HCEC 1CT (cell line): ENCODE measurements at places on chromosomes 3 and 15.
A peak's percentile ranks its signal among the peaks of the same experiment; 100 is the strongest.

DNA sequence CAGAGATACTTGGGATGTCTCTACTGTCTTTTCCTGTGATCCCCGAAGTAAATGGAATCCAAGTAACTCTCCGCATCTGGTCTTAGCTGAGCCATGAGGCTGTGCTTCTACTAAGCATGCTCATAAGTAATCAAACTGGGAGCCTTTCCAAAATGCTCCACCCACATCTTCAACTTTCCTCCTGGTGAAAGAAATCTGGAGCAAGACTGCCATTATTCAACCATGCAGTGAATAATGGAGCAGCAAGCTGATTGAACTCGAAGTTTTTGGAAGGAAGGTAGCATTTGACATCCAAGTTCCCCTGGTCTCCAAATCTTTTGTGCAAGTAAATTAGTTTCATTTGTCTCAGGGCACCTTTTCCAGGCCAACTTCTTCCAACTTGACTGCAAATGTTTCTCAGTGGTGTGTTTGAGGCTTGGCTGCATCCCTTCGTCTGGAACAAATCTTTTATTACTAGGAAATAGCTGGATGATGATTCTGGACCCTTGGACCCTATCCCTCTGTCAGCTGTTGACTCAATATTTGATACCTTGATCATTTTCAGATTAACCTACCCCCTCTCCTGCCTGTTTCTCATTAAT, 19.4 kb downstream of the GXYLT2 start:
- DNase-seq, result peak; percentile 9

DNA sequence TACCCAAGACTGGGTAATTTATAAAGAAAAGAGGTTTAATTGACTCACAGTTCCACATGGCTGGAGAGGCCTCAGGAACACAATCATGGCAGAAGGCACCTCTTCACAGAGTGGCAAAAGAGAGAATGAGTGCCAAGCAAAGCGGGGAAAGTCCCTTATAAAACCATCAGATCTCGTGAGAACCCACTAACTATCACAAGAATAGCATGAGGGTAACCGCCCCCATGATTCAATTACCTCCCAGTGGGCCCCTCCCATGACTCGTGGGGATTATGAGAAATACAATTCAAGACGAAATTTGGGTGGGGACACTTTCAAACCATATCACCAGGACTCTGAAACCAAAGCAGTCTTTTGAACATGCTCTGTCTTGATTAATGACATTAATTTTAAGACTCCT, 7.0 kb downstream of the RTP3 start:
- DNase-seq, result no peak

GRCh38 chr3:105118905-105119304, 247.8 kb upstream of the ALCAM start:
- DNase-seq, result peak; percentile 73

DNA sequence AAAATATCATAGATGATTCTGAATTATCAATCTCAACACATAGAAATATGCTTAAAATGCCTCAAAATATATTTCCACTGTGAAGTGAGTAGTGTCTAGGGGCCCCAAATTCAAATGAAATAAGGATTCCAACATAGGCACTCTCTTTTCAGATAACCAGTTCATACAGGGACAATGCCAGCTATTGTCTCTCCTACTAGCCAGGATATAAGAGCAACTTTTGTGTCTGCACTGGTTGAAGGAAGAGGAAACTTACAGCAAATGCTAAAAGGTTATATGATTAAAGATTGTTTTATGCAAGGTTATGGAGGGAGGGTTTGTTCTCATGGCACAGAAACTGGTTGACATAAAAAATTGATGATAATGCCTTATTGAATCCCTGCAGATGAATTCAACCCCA, 579.4 kb upstream of the ALCAM start:
- DNase-seq, result no peak

- DNase-seq, result no peak
These were observed 13.2 kb downstream of the HPS3 start for GRCh38 chr3:149142682-149143081.

DNA sequence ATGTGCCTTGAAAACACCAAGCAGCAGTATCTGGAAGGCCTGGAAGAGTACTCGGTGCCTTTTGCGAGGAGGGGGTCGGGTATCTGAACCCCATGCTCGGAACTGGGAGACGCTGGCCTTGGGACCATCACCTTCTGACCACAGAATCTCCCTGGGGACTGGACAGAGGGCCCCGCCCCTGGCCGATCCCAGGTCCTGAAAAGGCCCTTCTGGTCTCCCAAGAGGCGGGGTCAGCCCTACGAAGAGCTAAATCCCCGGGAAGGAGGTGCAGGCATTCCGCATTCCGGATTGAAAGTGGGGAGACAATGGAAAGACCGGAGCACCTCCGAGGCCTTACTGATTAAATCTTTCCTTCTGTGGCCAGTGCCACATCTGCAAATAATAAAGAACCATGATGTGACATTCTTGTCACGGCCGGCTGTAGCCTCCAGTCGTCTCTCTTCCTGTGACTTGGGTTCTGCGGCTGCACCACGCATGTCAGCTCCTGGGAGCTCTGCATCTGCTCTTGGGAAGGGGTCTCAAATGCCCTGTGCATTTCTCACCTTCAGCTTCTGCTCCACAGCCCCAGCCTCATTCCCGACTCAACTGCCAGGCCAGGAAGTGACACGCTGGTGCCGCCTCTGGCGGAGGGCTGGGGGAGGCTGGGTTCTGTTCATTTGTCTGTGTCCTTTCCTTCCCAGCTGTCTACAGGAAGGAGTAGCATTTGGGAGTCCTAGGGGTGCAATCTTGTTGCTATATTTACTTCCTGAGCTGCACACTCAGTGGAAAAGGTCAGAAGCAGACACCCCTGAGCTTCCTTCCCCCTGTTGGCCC, 173.5 kb downstream of the KLF13 start:
- no peak for DNase-seq
